ENCODE measurements at places on chromosomes 5 and 9.
A peak's percentile ranks its signal among the peaks of the same experiment; 100 is the strongest.

GRCh38 chr5:148790545-148791333 lies 35.7 kb upstream of the ADRB2 start:
- DNase-seq, result no peak

DNA sequence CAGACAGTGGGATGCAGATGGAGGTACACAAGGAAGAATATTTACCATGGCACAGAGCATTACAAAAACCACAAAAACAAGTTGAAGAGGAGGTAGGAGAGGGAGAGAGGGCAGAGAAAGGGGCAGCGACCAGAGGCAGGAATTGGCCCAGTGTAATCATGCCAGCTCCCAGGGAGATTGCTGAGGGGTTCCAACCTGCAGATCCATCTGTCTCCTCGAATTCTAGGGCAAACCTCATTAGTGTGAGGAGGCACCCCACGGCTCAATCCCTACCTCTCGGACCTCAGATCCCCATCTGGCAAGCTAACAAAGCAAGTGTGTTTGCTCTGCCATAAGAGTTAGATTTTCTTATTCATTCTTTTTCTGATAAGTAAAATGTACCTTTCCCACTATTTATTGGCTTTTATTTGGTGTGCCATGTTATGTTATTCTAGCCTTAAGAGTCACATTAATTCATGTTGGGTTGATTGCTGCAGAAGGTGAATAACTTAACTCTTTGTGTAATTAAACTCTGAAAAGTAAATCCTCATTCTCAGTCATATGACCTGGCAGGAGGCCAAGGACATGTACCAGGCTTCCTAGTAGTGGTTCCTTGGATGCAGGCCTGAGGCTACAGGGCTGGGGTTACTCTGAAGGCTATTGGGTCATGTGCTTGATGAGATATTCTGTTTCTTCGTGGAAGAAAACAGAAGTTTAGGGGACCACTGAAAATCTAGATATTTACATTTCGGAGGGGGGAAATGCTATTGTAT lies 315.2 kb upstream of the ATP10B start:
- DNase-seq, result peak; percentile 69

DNA sequence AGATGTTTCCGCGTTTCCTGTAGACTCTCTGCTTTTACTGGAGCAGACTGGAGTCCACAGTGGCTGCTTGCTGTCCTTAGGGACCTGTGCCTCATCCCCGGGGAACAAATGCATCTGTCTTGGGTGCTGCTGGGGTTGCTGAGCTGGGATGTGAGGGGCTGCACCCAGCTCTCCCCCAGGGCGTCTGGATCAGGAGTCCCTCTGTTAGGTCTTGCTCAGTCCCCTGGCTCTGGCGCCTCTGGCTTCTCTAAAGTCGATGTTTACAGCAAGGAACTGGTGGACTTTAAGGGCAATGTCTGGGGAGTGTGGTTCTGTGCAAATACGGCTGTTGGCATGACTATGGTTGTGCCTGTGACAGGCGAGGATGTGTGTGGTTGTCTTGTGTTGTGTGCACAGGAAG lies 91.4 kb downstream of the CACNA1B start:
- no peak for DNase-seq

DNA sequence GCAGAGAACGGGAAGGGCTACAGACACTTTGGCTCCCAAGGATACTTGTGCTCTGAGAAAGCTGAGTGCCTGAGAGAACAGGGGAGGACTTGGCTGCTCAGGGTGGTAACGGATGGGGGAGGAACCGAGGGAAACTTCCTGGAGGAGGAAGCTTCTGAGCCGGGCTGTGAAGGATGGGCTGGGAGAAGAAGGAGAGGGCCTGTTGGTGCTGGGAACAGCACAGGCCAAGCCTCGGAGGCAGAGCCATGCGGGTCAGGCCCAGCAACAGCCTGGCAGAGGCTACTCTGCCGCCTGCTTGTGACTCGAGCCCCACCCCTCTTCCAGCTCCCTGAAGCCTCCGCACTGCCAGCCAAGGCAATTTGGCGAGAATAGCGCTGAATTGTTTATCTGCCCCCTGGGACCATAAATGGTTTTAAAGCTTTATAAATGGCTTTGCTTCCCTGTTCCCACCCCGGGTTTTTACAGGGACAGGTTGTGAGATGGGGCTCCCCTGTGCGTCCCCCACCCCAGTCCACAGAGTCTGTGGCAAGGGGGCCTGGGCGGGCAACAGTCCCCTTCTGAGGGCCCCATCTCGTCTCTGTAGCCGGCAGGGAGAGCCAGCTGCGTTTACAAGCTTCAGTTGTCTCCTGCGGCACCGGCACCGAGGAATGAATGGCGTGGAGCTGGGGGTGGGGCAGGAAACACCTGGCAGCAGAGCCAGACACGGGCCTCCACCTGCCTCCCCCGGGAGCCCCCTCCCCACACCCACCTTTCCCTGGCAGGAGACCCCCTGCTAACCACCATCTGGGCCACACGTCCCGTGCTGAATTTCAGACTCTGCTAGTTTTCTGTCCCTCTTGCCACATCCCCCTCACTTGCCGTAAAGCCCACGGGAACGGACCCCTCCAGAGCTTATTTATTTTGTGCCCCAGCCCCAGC lies 24.4 kb downstream of the FAM163B start:
- peak; percentile 88 for DNase-seq

- DNase-seq, result no peak
Measured at GRCh38 chr5:164346785-164347630, 841.6 kb downstream of the MAT2B start.

- peak; percentile 6 for DNase-seq
Measured at GRCh38 chr5:59759600-59760351, 133.8 kb downstream of the PDE4D start.

- DNase-seq, result no peak
Measured at GRCh38 chr5:161373345-161373707, 173.2 kb downstream of the GABRB2 start.

DNA sequence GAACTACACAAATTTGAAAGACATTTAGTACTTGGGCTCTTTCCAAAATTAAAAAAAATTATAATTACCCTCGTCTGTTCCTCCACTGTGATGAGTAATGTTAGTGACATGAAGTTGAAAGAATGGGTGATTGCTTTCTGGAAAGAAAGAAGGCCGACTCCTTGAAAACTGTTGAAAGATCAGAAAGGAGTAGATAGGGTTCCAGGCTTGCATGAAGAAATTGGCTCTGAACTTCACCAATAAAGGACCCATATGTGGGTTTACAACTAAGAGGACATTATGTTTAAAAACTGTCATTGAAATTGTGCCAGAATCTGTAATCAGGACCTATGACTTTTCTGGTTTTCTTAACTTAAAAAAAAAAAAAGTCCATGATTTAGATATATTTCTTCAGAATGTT lies 20.7 kb upstream of the MOCS2 start:
- DNase-seq, result no peak

GRCh38 chr9:101814064-101814463 lies 75.6 kb upstream of the GRIN3A start:
- no peak for DNase-seq

GRCh38 chr5:141637767-141638419 lies 1.1 kb downstream of the RELL2 start:
- peak; percentile 80 for DNase-seq

DNA sequence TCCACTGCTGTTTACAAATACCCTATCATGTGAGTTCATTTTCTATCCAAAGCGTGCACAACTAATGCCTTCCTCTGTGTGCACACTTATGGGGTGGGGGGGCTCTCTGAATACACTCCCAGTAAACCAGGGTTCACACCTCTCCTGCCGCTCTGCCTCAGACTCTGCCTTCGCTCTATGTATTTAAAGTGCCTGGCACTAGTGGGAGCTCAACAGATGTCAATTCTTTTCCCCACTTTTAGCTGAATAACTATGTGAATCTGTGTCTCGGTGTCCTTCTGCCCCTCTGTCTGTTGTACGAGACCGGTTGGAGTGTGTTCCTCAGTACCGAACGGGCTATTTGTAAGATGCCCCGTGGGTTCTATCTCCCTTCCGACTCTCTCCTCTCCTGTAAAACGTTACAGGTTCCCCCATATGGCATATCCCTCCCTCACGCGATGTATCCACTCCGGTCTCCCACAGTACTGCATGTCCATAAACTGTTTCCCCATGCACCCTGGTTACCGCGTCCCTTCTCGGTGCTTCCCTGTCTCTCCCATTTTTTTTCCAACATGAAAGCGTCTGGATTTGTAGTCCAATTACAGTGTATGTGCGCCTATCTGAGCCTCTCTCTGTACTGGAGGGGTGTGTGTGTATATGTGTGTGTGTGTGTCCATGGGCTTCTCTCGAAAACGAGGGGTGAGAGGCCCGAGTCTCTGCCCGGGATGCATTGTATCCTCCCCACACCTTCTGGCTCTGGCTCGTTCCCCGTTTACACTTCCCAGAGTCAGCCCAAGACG lies 1.6 kb downstream of the ELL2 start:
- DNase-seq, result peak; percentile 16

DNA sequence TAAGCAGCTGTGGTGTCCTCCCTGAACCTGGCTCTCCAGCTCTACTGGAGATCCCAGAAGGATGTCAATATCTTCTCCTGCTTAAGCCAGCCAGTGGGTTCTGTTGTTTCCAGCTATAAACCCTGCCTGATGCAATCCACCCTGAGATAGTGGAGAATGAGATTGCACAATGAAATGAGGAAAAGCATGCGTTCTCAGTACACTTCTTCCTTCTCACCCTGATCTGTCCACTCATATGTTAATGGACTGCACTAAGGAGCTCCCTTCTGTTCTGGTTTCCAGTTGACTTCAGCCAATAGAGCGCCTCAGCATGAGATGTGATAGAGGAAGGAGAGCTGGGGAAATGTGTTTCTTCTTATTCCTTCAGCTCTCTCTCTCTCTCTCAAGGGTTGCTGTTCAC lies 40.0 kb upstream of the CDH6 start:
- no peak for DNase-seq

Measured in NCI-H82 (cell line).